ENCODE measurements at places on chromosomes 4 and X.

GRCh38 chr4:173769568-173769967, 239.5 kb upstream of the HAND2 start:
- DNase-seq, result no peak

- DNase-seq, result no peak
These were observed 157.2 kb upstream of the NOCT start for GRCh38 chr4:138858419-138858818.

GRCh38 chr4:123418351-123418931, 21.8 kb downstream of the SPRY1 start:
- peak; percentile 83 for DNase-seq

- peak; percentile 80 for DNase-seq
These were observed 114.5 kb downstream of the ADRA2C start for GRCh38 chr4:3880615-3881120.

DNA sequence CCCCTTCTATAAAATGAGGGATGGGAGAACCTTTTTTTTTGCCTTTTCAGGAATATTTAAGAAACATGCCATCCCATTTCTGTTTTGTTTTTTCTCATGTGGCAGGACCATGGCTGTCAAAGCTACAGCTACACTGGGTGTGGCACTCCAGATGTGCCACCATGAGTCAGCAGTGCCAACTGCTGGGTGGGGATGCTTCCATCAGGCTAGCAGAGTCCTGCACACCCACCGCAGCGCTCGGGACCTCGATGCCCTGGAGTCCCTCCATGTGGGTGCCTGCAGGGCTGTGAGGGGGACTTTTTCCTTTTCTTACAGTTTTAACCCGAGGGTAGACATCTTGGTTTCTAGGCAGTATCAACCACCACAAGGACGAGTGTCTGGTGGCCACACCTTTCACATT, 352.6 kb downstream of the NR3C2 start:
- DNase-seq, result no peak

GRCh38 chr4:107858158-107858742, 33.5 kb downstream of the SGMS2 start:
- no peak for DNase-seq

DNA sequence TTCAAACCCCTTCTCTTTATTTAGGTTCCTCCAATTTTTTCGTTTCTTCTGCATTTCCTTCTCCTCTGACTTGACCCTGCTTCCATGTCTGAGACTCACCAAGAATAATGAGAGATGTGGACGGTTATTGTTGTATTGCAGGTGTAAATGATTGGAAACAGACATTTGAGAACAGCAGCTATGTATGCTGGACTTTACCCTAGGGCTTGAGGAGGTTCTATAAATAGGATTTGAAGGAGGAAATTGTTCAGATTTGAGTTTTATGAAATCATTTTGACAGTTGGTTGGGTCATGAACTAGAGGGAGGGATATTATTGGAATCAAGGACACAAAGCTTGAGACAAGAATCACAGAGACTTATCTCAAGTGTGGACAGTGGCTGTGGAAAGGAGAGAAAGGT, 614.6 kb upstream of the CPEB2 start:
- no peak for DNase-seq

- peak; percentile 62 for DNase-seq
These were observed 37.6 kb downstream of the FGFRL1 start for GRCh38 chr4:1048773-1049590.

DNA sequence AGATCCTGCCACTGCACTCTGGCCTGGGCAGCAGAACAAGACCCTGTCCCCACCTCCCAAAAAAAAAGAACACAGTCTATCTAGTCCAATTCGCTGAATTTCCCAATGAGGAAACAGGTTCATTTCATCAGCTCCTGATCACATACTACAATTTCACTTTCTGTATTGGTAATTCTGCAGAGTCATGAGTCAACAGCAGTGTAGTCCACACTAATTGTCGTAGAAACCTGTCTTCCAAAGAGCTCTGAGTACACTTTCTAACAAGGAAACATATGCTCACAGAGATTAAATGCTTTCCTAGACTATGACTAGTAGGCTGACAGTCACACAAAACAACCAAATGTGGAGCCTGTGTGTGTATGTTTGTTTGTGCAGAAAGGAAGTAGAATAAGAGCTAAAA, 91.9 kb downstream of the GPC4 start:
- no peak for DNase-seq

- no peak for DNase-seq
These were observed 112.0 kb upstream of the TTC29 start for GRCh38 chr4:147057611-147058190.

DNA sequence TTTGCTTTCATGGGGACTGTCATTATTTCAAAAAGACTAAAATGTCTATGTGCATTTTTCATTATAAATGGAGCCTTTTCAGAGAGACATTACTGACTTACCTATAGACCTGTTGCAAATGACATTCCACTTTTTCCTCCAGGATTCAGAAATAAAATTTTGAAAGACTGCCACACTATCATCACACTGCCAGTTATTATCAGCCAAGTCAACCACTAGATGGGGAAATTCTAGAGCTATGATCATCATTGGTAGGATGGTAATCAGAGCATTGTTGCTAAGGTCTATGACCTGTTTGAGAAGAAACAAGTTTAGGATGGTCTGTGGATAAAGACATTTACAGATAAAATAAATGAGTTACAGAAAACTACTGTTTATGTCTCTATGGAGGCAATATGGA, 22.5 kb downstream of the LRRC66 start:
- DNase-seq, result no peak

- DNase-seq, result no peak
These were observed 223.8 kb upstream of the BOD1L1 start for GRCh38 chr4:13851085-13851940.

GRCh38 chr4:5919571-5919970, 26.7 kb upstream of the CRMP1 start:
- no peak for DNase-seq

DNA sequence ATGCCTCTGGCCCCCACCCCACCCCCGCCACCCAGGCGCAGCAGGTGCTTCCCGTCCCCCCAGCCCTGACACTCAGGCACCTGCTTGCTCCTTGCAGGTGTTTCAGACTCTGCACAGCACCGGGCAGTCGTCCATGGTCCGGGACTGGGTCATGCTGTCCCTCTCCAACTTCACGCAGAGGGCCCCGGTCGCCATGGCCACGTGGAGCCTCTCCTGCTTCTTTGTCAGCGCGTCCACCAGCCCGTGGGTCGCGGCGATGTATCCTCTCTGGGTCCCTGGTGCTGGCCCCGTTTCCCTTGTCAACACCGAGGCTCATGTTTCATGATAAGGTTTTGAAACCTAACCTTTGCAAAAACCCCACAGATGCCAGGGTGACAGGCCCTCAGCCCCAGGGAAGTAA, 10.2 kb upstream of the MSANTD1 start:
- DNase-seq, result no peak

DNA sequence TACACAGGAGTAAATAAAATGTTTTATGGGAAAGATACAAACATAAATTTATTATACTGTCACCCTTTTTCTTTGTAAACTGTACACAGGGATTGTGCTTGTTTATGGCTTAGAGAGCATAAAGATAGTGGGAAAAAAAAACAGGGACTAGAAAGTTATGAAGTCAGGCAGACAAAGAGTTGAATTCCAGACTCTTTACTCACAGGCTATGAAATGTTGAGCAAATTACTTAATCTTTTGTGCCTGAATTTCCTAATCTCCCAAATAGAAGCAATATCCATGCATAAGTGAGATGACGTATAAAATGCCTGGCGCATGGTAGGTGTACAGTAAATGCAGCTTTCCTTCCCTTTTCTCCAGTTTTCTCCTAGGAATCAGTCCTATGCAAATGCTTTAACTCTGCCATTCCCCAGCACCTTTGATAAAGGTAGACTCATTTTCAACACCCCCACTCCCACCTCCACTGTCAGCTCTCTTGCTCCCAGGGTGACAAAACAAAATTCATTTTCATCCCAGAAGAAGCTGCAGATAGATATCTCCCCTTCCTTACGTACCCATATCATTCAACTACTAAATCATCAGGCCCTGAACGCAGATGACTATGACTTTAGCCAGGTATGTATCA, 44.5 kb upstream of the BTC start:
- DNase-seq, result no peak

GRCh38 chr4:141016117-141016798, 117.0 kb downstream of the RNF150 start:
- no peak for DNase-seq

DNA sequence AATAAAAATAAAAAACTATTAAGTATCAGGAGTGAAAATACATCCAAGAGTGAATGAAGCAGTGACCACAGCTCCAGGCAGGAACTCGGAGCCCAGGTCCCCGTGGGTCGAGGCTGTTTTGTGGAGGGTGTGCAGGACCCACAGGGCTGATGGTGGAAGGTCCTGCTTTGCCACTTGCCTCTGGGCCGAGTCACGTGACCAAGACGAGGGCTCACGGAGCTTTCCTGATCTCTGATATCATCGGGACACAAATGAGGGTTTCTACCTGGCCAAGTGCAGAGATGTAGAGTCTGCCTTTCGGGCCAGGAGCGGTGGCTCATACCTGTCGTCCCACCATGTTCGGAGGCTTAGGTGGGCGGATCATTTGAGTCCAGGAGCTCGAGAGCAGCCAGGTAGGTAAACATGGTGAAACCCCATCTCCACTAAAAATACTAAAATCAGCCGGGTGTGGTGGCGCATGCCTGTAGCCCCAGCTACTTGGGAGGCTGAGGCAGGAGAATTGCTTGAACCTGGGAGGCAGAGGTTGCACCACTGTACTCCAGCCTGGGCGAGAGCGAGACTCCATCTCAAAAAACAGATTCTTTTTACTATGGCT, 7.2 kb downstream of the SLC25A6 start:
- DNase-seq, result no peak

GRCh38 chr4:108926061-108926460, 163.2 kb upstream of the ETNPPL start:
- no peak for DNase-seq

GRCh38 chrX:68686097-68686977, 38.9 kb downstream of the STARD8 start:
- DNase-seq, result no peak

DNA sequence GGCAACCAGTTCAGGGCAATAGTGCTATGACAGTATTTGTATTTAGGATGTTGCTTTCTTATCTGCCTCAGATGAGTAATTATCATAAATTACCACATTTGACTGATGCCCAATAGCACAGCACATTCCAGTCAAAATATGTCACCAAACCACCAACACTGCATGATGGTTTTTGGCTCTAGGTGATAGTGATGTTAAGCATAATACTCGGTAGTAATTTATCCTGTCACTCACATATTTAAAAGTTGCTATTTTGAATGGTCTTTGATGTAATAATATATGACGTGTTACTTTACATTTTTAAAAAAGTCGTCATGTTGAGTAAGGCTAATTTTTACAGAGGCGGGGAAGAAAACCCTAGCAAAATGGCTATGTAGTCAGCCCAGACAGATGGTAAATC, 42.5 kb downstream of the UNC5C start:
- no peak for DNase-seq

DNA sequence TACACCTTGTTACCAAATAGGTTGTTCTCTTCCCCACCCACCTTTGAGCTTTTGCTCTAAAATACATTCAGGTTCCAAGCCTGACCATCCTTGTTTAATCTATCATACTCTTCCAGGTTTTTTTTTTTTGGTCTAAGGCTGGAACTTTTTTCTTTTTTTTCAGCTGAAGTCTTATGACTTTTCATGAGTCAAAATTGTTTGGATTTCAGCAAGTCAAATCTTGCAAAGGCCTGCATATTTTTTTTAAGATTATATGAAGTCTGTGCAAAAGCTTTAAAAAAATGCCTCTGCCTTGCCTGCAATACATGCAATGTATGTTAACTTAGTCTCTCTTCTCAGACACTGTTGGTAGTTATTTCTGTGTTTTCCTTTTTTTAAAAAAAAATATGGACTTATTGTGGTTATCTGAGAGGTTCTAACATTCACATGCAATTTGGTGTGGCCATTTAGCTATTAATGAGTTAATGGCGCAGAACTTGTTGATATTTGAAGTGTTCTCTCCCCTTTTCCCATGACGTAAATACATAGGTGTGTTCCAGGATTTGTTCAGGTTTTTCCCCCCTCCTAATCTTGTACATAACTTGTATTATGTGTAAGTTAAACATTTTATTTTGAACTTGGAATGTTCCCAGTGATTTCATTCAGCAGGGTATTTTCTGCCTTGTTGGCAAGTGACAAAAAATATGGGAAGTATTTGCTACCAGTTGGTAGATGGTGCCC, 58.7 kb downstream of the CCKAR start:
- DNase-seq, result no peak

GRCh38 chr4:112431158-112431557, 84.8 kb downstream of the NEUROG2 start:
- no peak for DNase-seq

GRCh38 chrX:40065296-40066046, 32.3 kb downstream of the BCOR start:
- DNase-seq, result no peak

DNA sequence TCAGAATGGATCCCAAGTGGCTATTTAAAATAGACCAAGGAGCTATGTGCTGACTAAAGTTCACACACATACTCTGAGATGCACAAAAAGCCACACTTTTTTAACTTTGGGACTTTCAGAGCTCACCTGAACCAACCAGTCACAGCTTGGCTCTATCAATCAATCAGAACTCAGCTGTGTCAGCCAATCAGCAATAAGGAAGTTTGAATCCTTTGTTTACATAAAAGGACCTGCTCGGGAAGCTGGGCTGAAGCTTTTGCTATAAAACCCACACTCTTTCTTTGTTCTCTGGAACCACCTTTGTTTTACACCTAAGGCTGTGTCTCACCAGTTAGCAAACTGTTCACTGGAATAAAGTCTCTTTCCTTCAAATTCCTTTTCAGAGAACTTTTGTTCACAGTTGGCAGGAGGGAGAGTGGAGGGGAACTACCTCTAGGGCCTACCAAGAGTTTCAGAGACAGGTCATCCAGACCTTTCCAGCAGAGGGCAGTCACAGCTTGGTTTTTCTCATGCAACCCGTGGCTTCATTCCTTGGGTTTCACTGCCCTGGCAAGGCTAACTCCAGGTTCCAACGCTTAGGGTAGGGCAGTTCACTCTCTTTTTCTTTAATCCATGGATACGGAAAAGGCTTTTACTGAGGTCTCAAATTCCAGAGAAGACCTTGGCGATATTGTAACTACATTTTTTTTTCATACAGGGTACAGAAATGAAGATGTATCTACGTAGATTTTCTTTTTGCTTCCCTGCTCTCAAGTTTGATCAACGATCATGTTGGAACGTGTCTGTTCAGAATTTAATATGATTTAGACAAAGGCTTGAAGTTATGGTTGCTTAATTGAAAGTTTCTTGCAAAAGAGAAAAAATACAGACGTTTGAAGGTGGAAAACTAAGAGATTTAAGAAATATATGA, 80.7 kb downstream of the GPRIN3 start:
- DNase-seq, result peak; percentile 17

Data from HL-60 (cell line).